NCI-H82 (cell line): ENCODE measurements at places on chromosomes 2 and 18.
A peak's percentile ranks its signal among the peaks of the same experiment; 100 is the strongest.

- no peak for DNase-seq
These were observed 36.2 kb upstream of the YES1 start for GRCh38 chr18:848062-848861.

DNA sequence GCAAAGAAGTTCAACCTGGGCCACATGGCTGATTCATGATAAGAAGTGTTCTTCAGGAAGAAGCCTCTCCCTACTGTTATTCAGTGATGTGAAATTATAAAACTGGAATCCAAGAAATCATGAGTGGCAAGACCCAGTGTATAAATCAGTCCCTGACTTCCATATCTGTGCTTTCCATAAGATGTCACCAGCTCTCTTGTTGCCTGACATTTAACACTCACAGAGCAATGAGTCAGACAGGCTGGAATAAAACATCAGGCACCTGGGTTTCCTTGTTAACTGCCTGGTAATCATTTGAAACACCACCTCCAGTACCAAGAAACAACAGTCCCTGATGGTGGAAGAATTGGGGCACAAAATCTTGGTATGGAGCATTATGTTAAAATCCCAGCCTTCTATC is 76.1 kb downstream of the SCG2 start:
- DNase-seq, result no peak

- no peak for DNase-seq
These were observed 65.7 kb upstream of the PPM1B start for GRCh38 chr2:44102790-44103562.

GRCh38 chr2:18356676-18357075 is 203.8 kb downstream of the RDH14 start:
- DNase-seq, result no peak

DNA sequence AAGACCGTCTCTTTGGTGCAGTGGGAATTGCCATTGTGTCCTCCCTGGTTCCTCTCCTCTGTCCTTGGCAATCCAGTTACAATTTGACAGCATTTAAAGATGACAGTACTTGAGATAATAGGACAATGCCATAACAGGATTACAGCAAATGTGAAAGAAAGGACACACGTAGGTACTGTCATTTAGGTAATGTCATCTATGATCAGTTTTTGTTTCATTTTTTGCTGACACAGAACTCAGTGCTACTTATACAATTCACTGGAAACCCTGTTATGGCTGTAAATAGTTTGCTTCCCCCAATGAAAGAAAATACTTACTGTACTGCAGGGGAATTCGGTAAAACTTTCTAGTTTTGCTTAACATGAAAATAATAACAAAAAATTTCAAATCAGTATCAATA is 65.2 kb downstream of the BCL11A start:
- DNase-seq, result peak; percentile 60

DNA sequence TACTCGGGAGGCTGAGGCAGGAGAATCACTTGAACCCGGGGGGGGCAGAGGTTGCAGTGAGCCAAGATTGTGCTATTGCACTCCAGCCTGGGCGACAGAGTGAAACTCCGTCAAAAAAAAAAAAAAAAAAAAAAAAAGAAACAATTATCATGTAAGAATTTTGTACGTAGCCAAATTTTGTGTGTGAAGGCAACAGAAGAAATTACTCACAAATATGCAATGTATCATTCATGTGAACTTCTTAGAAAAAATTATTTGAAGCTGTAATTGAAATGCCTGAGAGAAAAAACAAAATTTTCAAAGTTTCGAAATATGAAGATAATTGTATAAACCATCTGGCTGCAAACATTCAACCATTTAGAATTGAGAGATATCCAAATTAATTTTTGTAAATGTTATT is 204.8 kb upstream of the PARD3B start:
- no peak for DNase-seq

DNA sequence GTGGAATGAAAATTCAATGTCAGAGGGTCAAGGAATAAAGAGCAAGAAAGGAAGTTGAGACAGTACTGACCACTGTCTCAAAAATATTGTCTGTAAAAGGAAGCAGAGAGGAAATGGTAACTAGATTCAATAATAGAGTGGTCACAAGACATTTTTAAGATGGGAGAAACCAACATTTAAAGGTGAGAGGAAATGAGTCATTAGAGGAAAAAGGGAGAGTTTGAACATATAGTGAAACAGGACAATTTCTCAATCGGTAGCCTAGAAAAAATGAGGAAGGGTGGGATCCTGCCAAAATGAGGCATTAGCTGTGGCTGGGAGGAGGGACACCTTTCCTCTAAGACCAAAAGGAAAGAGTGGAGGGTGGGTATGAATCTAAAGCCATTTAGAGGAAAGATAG is 288.5 kb downstream of the SP3 start:
- DNase-seq, result no peak

GRCh38 chr2:44267796-44268648 is 7.3 kb upstream of the SLC3A1 start:
- DNase-seq, result no peak

GRCh38 chr2:178530625-178531142 is 50.4 kb downstream of the PLEKHA3 start:
- DNase-seq, result no peak

- peak; percentile 85 for DNase-seq
These were observed 13.7 kb downstream of the HS6ST1 start for GRCh38 chr2:128304715-128305554.

DNA sequence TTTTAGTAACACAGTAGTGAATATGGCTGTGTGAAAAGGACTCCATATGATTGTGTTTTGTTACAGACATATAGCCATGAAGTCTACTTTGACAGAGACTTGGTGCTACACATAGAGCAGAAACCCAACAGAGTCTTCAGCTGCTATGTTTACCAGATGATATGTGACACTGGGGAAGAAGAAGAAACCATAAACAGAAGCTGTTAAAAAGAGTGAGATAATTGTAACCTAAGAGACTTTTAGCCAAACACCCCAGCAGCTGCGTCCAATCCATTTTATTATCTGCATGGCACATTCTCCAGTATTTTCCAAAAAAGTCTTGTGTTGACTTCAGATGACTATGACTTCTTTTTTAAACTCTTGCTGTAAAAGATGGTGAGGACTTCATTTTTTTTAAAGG is 41.4 kb upstream of the CYBRD1 start:
- DNase-seq, result no peak

DNA sequence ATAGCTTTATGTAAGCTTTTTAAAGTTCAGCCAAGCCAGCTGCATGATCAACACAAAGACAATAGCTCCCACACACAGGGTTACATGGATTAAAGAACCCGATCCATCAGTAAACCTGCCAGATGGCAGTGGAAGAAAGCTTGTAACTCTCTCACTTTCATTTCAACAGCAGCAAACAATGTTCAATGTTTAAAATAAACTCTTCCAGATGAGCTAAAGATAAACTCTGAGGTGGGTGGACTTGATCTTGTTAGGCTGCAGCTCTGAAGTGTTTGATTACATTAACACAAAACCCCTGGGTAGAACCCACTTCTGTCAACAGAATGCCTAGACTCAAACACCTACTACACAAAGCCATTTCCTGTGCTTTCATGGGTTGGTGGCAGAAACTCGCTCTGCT is 13.9 kb downstream of the RDH14 start:
- DNase-seq, result peak; percentile 98

DNA sequence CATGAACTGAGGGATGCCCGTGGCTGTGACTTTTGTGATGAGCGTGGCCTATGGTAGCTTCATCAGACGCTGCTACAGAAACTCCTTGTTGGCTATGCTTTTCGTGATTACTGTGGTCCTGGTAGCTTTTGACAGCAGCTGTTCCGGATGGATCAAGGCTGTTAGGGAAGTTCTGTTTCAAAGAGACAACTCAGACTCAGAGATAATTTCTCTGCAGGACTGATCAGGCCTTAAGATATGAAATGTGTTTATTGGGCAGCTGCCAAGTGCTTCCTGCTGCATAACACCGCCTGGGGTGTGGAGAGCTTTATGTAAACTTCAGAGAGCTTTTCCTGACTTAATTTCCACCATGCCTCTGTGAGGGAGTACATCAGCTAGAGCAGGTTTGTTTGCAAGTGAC is 243.8 kb downstream of the TSN start:
- no peak for DNase-seq

GRCh38 chr2:43708891-43709290 is 32.7 kb upstream of the C1GALT1C1L start:
- no peak for DNase-seq

- peak; percentile 31 for DNase-seq
These were observed 22.3 kb downstream of the KLF7 start for GRCh38 chr2:207143215-207144172.

- DNase-seq, result peak; percentile 53
These were observed 102.7 kb downstream of the MYO1B start for GRCh38 chr2:191347881-191348280.

- no peak for DNase-seq
These were observed 10.6 kb downstream of the CYP26B1 start for GRCh38 chr2:72136933-72137497.

- DNase-seq, result no peak
These were observed 1016.0 kb downstream of the SOCS6 start for GRCh38 chr18:71304856-71305255.

DNA sequence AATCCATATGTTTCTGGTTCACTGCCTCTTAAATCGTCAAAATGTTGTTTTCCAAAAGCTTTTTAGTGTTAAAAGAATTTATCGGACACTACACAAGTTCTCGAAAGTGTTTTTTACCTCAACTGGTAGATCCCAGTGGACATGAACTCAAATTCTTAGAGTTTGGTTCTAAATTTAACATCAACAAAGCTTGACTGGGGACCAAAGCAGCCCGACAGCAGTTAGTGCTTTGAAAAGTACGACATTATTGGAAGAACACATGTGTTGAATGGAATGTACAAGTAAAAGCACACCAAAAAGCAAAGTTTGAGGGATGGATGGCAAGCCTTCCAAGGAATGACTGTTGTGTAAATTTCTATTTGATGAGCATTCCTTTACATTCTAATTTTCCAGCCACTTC is 803.9 kb upstream of the POU3F3 start:
- no peak for DNase-seq

GRCh38 chr2:36562240-36562639 is 35.7 kb downstream of the FEZ2 start:
- no peak for DNase-seq

- DNase-seq, result no peak
These were observed 459 bp upstream of the ATP6V1C2 start for GRCh38 chr2:10720947-10721395.

DNA sequence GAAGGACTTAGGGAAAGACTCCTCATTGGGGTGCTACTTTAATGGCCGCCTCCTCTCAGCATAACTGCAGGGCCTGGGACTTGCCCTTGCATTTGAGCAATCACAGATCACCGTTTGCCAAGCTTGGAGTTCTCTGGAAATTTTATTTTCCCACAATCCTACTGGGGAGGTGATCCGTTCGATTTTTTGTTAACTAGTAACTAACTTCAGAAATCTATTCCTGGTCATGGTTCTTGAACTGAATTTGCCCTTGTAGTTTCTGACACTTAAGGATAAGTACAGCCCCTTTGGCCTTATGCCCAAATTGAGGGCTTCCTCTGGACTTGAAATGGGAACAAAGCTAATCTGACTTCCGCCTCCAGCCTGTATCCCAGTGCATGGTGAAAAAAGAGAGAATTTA is 60.5 kb upstream of the ST3GAL5 start:
- no peak for DNase-seq

- peak; percentile 56 for DNase-seq
These were observed 1.2 kb upstream of the BARD1 start for GRCh38 chr2:214810671-214811070.

DNA sequence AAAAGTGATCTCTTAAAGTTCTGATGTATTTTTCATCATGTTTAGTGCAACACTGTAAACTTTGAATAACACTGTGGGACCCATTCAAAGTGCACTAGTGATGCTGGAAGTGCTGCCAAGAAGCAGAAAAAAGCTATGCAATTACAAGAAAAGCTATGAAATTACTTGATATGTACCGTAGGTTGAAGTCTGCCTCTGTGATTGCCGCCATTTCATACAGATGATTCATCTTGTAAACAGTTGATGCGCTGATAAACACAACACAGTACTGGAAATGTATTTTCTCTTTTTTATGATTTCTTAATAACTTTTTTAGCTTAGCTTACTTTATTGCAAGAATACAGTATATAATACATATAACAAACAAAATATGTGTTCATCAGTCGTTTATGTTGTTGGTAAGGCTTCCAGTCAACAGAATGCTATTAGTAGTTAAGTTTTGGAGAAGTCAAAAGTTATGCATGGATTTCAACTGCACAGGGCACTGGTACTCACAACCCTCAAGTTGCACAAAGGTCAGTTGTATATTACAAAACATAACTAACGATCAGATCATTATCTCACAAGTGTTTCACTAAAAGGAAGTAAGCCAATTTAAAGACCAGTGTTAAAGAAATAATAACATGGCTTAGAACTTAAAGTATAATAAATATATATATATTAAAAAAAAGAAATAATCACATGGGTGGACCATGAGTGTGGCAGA is 82.0 kb downstream of the SGPP2 start:
- DNase-seq, result no peak

- DNase-seq, result peak; percentile 48
These were observed 1.2 kb downstream of the SAP130 start for GRCh38 chr2:128026448-128027277.

GRCh38 chr18:74869904-74870863 is 272.5 kb downstream of the ZNF407 start:
- DNase-seq, result peak; percentile 15

GRCh38 chr18:25457126-25457525 is 105.2 kb upstream of the ZNF521 start:
- DNase-seq, result no peak

DNA sequence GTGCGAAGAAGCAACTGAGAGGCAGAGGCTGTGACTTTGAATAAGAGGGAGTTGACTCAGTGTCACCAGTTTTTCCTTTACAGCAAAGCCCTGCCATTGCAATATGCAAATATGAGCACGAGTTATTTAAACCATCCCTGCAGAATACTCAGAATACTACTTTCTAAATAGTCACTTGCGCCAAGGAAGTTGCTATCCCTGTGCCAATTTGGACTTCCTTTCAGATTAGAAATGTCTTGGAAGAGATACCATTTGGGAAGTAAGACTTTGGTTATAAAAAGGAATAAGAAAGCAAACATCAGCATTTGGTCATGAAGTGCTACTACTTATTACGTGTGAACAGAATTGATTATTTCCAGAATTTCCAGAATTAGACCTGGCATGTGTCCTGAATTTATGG is 151.8 kb upstream of the MYT1L start:
- no peak for DNase-seq

DNA sequence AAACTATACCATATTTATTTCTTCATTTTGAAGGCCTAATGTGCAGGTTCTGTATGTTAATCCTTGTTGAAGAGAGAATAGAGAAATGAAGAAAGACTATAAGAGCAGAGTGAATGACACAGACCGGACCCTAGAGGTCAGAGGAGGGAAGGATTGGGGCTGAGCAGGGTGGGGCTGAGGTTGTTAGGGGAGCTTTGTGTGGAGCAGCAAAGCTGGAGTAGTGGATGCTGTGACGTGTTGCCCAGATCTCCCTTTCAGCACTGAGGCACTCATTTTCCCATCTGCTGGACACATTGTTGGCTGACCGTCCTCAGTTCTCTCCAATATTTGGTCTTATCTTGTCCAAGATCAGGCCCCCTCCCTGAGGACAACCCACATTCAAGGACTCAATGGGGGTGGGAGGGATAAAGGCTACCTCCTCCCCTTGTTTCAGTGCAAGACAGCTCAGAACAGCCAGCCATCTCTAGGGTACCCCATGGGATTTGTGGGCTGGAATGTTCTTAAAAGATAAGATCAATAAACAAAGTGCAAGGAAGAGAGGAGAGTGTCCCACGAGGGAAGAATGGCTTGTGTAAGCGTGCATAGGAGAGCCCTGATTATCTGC is 143.6 kb downstream of the TDRD15 start:
- no peak for DNase-seq

- DNase-seq, result no peak
These were observed 36.0 kb upstream of the ASAP2 start for GRCh38 chr2:9170458-9171130.
